A549 treated with RU486 at 1 μM for 4 hours (cell line): ENCODE measurements at places on chromosomes 4 and X. TPM values are rescaled to one million over a fixed set of nuclear protein-coding genes. Genes with fewer than 3 reads are reported as not detected.

The HNRNPH2 gene
- 45.5 to 67.1 TPM (median 62.0 TPM) in 5 replicates for total RNA-seq

The APLN gene
- 0.73 to 1.2 TPM (median 0.89 TPM) in 5 replicates for total RNA-seq

The NEXMIF gene
- total RNA-seq: 0.01 to 0.02 TPM in 2 of 5 replicates, not detected in the others

The NLGN3 gene
- total RNA-seq: 0.89 to 1.0 TPM (median 1.00 TPM) in 5 replicates

The MAGEA8 gene
- total RNA-seq: not detected in 5 replicates

The PLRG1 gene
- 54.8 to 60.6 TPM (median 57.7 TPM) in 5 replicates for total RNA-seq

The AREG gene
- 58.8 to 96.5 TPM (median 83.1 TPM) in 5 replicates for total RNA-seq

The RIPPLY1 gene
- 0.10 to 0.30 TPM (median 0.19 TPM) in 3 of 5 replicates, not detected in the others for total RNA-seq

The SPINK2 gene
- total RNA-seq: not detected in 5 replicates

The MAD2L1 gene
- 49.4 to 88.8 TPM (median 56.7 TPM) in 5 replicates for total RNA-seq

The STOX2 gene
- 1.9 to 3.5 TPM (median 2.8 TPM) in 5 replicates for total RNA-seq

The SERPINA7 gene
- total RNA-seq: not detected in 5 replicates

The LDOC1 gene
- 81.5 to 109 TPM (median 103 TPM) in 5 replicates for total RNA-seq

The C4orf50 gene
- total RNA-seq: not detected in 5 replicates

The ITIH6 gene
- total RNA-seq: not detected in 5 replicates

The PRDX4 gene
- total RNA-seq: 256 to 287 TPM (median 278 TPM) in 5 replicates

The NALF2 gene
- 4.8 to 5.9 TPM (median 5.5 TPM) in 5 replicates for total RNA-seq

The PPP1R3F gene
- total RNA-seq: 2.2 to 3.3 TPM (median 2.3 TPM) in 5 replicates

The XAGE2 gene
- not detected in 5 replicates for total RNA-seq

The ZXDB gene
- 3.0 to 7.1 TPM (median 6.8 TPM) in 5 replicates for total RNA-seq

The UGT2B7 gene
- 0.21 to 0.32 TPM (median 0.25 TPM) in 4 of 5 replicates, not detected in the other for total RNA-seq
